ENCODE measurements at places on chromosomes 2 and 18. TPM values are rescaled to one million over a fixed set of nuclear protein-coding genes. Genes with fewer than 3 reads are reported as not detected.

- DNase-seq = no peak
These were observed 4.5 kb downstream of the ATIC start for GRCh38 chr2:215316336-215316735.

GRCh38 chr2:178589335-178589734 lies 109.1 kb downstream of the PLEKHA3 start:
- no peak for DNase-seq

DNA sequence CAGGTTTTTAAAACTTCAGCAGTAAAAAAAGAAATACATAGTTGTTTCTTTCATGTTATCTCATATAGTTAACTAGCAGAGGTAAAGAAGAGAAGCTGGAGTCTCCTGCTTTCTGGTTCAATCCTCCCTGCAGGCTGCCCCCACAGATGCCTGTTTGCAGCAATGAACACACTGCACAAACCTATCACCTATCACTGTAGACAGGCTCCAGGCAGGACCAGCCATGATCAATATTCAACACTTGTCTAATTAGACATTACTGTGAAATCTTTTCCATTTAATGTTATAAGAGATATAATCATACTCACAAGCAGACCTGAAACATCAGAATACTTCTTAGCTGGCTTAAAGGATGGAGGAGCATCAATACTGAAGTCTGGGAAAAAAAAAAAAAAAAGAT lies 19.8 kb downstream of the INO80C start:
- no peak for DNase-seq

- no peak for DNase-seq
These were observed 23.8 kb upstream of the EFHD1 start for GRCh38 chr2:232609607-232610006.

- no peak for DNase-seq
These were observed 67.8 kb downstream of the STK39 start for GRCh38 chr2:168179592-168179991.

DNA sequence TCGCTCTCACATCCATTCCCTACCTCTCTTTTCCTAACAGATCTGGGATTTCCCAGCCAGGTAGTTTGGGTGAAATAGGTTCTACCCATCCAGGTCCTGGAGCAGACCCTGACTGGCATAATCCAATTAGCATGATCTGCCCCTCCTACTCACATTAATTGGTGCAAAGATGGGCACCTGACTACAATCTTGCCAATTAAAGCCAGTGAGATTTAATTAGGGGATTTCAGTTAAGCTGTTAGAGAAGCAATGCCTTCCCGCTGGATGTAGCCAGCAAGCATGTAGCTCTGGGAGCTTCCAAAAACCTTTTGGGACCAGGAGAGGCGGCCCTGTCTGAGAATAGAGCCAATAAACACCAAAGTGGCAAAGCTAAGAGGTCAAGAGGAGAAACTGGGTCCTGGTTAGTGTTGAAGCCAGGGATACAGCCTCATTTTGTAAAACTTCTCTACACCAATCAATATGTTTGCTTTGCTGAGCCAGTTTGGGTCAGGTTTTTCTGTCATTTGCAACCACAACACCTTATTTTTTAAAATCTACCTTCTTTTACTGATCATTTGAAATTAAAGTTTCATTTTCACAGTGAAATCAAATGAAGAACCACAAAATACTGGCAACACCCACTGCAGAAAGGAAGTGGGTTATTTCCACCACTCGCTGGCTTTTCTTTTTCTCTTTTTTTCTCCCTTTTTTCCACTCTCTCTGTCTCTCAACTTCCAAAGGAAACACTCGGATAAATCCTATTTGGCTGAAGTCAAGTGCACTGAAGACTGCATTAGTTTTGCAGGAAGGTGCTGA lies 3.2 kb upstream of the TTC39C start:
- peak; percentile 81 for DNase-seq

DNA sequence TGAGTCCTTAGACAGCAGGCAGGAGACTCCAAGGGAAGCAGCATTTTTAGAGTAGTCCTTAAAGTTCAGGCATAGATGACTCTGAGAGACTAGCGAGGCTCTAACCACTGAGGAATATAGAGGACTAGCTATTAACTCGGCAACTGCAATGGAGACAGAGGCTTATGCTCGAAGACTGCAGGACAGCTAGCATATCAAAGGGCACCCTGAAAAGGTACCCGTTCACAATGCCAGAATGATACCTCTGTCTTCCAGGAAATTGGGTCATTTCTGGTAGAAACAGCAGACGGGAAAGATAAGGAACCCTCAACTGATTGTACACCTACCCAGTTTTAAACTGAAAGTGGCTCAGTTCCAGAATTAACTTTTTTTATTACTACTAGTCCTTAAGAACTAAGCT lies 1204.0 kb upstream of the ZEB2 start:
- no peak for DNase-seq

- DNase-seq = no peak
These were observed 57.0 kb downstream of the EFR3B start for GRCh38 chr2:25098670-25099486.

GRCh38 chr2:11870584-11870983 lies 124.2 kb downstream of the LPIN1 start:
- DNase-seq = no peak

GRCh38 chr2:181142514-181142913 lies 162.1 kb downstream of the UBE2E3 start:
- DNase-seq = peak; percentile 70

GRCh38 chr2:53452957-53453748 lies 314.5 kb upstream of the CHAC2 start:
- no peak for DNase-seq

DNA sequence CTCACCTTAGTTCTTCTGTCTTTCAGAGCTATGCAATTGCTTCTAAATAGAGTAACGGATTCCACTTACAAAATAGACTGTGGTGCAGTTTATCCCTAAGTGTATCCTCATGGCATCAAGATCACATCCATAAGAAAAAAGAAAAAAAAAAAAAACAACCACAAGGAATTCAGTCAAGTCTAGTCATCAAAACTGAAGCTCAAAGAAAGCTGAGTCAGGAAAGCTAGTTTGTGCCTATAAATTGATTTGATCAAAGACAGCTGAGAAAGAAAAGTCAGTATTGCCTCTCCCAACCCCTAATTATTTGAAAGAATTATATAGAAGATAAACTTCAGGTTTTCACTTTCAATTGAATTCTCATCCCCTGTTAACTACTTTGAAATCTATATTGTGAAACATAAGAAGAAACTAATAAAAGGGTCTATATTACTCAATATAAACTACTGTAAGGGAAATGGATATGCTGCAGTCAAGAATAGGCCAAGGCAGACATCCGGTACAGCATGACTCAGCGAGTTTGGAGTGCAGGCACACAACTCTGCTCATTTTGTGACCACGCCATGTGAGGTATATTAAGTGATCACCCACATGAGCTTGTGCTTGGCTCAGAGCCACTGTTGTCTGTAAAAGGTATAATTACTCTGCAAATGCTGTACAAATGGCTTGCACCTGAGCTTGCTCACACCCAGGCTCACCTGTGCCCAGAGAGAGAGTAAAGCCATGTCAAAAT lies 568.1 kb upstream of the CRIM1 start:
- no peak for DNase-seq

DNA sequence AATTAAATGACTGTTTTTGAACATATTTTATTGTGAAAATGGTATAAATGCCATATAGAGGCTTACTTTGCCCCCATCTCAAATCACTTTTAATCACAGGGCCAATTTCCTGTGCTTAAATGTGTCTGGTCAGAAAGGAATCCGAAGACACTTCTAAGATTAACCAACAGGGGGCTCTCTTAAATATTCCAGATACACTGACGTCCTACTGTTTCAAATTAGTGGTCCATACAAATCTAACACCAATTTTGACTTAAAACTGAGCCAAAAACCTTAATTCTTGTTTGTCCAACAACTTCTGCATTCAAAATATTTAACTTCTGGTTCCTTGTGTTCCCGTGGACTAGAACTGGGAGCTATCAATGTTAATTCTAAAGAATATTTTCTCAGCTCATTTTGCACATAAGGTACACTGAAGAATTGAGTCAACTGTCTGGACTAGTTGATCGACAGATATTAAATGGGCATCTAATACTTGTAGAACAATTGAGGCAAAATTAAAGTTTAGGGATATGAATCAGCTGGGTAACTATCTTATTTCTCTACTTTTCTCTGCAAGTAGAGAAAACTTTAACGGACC lies 557.5 kb downstream of the ARHGAP15 start:
- no peak for DNase-seq

GRCh38 chr2:61262699-61263098 lies 100.7 kb downstream of the C2orf74 start:
- DNase-seq = no peak

DNA sequence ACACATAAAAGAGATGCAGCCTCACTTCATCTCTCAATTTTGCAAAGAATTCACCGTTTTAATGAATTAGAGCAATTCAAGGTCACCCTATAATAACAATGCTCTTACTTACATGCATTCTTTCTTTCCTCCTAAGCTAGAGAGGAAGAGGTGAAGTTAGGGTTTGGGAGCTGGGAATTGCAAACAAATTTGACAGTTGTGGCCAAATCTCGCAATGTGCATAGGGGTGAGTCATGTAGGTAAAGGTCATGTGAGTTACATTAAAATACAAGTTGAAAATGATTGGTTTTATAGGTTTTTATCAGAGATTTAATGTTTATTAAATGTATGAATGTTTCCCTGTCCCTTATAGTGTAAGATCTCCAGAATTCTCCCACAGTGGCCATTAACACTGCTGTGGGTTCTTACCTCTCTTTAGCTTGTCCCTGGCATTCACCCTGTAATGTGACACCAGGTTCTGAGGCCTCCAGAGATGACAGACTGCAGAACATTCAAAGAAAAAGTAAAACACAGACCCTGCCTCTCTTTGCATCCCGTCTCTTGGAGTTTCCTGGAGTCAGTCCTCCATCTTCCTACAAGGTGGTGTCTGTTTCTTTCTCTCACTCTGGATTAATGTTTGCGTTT lies 53.7 kb upstream of the LGALSL start:
- no peak for DNase-seq

DNA sequence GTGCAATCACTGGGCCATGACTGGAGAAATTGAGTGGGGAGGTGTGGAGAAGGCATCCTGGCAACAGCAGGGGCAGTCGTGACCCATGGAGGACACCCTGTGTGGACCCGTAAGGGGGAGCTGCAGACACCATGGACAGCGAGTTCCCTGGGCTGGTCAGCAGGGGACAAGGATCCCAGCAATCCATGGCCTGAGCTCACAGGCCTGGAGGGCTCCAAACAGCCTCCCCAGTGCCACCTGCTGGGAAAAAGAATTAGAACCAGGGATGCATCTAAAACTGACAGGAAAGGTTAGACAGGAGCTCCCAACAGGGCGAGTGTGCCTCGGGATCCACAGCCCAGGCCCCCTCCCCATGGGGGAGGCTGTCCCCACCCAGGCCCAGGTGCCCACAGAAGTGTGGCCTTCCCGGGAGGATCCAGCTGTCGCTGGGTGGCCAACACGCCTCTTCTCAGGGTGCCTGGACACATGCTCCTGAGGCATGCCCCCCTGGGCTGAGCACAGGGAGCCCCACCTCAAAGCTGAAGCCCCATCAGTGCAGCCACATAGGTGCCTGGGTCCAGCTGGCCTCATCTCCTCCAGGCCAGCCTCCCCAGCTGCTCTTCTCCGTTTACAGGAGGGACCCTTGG lies 20.5 kb upstream of the KIF1A start:
- peak; percentile 74 for DNase-seq

DNA sequence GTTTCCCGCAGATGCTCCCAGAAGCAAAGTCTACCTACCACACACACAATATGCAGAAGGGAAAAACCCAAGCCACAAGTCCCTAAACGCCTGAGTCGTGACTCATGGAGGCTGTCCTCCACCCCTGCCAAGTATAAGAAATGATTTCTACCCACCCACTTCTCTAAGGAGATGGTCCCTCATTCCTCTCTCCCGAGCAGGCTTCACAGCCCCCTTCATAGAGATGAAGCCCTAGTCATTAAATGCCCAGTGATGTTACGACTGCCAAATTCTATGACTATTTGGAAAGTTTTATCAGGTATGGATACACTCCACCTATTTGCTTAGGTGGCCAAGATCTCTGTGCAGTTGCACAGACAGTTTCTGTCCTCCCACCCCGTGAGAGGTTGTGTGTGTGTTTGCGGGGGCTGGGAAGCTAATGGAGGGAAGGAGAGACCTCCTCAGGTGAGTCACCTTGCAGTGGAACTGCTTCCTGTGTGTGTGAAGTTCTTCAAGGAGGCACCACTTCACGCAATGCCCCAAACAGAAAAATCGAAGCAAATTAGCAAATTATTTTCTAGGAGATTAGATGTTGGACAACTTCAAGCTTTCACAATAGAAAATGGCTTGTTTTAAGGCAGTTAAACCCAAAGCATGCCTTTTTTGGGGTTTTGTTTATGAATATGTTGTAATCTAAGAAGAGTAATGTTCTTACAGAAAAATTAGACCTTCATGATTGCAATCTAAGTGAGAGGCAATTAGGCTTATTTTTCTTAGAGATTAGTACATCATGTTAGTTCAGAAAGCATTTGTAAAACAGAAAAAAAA lies 175.2 kb downstream of the TGIF1 start:
- peak; percentile 91 for DNase-seq

DNA sequence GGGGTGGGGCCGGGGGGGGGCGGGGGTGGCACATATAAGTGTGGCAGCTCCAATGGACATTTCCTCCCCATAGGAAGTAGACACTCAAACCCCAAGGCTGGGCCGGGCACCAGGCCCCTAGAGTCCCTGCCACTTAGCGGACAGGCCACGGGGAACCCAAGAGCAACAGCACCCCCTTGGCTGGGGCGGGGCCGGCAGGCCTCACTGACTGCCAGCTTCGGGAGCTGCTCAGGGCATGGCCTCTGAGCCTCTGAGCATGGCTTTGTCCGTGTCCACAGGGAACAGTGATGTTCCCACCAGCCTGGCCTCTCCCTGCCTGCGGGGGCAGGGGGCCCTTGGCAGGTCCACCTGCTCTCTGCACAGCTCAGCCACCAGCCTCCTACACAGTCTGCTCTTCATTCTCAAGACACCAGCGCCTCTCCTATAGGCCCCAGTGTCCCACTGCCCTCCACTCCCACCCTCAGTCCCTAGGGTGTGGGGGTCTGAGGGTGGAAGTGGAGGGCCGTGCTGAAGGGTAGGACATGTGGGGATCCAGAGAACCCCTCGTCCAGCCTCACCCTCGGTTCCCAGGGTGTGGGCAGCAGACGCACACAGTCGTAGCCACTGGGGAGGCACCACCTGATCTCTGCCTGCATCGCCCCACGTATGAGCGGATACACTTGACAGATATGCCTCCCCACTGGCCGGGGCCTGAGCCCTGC lies 106.7 kb downstream of the FAM210A start:
- DNase-seq = peak; percentile 54

GRCh38 chr2:148375214-148375613 lies 269.3 kb upstream of the EPC2 start:
- DNase-seq = no peak

KIDINS220 gene
- total RNA-seq = 25.3 TPM

CERS6 gene
- total RNA-seq = 25.3 TPM

TUBA3E gene
- not detected for total RNA-seq

PDE1A gene
- not detected for total RNA-seq

FIGLA gene
- not detected for total RNA-seq

RGPD4 gene
- total RNA-seq = not detected

IGFBP5 gene
- total RNA-seq = not detected

BARD1 gene
- 34.3 TPM for total RNA-seq

AQP12B gene
- not detected for total RNA-seq

RAX gene
- total RNA-seq = not detected

UNC80 gene
- total RNA-seq = not detected

TANC1 gene
- total RNA-seq = 0.33 TPM

SCN2A gene
- not detected for total RNA-seq

ELAC1 gene
- total RNA-seq = 6.8 TPM
